ENCODE measurements at places on chromosomes 6 and 20.

GRCh38 chr6:43171707-43172103, 636 bp downstream of the SRF start:
- DNase-seq: no peak

DNA sequence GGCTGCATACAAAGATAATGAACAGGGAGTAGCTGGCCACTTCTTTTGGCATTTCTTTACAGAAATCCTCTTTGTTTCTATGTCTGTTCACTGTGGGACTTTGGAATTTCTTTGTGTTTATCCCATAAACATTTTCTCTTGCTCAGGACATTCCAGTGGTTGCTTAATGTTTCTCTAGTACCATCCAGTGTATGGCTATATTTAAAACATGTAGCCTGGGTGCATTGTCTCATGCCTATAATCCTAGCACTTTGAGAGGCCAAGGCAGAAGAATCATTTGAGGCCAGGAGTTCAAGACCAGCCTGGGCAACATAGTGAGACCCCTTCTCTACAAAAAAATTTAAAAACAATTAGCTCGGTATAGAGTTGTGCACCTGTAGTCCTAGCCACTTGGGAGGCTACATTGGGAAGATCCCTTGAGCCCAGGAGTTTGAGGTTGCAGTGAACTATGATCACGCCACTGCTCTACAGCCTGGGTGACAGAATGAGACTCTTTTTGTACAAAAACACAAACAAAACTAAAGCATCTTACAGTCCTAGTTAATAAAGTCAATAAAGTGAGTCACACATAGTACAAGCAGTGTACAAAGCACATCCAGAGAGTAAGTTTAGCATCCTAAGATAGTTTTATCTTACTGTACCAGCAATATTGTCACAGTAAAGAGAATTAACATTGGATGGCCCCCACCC, 63.3 kb downstream of the ZFAND3 start:
- no peak for DNase-seq

DNA sequence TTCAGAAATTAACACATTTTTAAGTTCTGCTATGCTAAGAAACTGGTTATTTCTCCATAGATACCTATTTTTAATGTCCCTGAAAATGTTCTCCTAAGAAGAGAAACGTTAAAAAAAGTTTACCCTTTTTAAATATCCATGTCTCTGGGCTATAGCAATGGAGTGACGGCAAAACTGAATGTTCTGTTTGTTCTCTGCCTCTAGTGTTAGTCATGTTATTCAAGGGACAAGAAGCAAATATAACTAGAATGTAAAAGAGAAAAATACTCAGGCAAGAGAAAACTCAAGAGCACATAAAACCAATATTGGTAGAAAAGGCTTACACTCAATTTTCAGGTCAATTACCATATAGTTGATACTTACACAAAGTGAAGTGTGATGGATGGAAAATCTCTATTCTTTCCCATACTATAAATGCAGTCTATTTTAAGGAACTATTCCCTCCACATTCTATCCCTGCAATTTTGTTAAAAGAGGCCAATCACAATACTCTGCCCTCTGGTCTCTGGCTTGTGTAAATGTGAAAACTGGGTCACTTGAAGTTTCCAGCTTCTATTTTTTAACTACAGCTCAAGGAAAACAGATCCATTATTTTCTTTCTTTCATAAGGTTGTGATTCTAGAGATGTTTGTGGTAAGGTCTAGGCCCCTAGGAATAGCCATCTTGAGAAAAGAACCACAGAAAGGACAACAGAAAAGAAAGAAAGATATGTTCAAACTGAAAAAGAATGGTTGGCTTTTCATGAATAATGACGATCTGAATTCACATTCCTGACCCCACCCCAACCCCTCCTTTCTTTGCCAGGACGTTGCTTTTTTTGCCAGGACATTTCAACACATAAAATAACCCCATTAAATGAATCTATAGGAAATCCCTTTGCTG, 200.3 kb upstream of the FAM83B start:
- DNase-seq: no peak

GRCh38 chr6:75065523-75065922, 140.3 kb downstream of the COL12A1 start:
- no peak for DNase-seq

- DNase-seq: no peak
Observed at GRCh38 chr6:7939864-7940228, 29.3 kb upstream of the TXNDC5 start.

GRCh38 chr6:160992980-160993314, 1.4 kb downstream of the MAP3K4 start:
- DNase-seq: no peak

- DNase-seq: no peak
Observed at GRCh38 chr20:50015636-50015992, 32.8 kb downstream of the SNAI1 start.

GRCh38 chr6:44132476-44132875, 5.1 kb downstream of the TMEM63B start:
- no peak for DNase-seq

DNA sequence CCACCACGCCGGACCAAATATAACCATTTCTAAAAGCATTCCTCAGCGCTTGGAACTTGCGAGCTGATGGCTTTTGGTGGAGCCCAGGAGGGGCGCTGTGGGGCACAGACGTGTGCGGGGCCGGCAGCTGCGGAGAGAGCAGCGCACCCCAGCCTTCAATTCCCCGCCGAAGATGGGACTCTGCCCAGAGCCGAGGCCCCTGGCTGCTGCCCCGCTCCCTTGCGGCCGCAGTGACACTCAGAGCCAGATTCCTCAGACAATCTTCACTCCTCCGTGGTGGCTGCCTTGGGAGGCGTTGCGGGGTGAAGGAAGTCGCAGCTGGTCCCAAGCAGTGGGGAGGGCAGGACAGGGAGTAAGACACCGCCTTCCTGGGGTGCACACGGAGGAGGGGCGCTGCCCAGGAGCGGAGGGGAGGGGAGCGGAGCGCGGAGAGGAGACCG, 87.7 kb downstream of the TMEM242 start:
- DNase-seq: no peak

DNA sequence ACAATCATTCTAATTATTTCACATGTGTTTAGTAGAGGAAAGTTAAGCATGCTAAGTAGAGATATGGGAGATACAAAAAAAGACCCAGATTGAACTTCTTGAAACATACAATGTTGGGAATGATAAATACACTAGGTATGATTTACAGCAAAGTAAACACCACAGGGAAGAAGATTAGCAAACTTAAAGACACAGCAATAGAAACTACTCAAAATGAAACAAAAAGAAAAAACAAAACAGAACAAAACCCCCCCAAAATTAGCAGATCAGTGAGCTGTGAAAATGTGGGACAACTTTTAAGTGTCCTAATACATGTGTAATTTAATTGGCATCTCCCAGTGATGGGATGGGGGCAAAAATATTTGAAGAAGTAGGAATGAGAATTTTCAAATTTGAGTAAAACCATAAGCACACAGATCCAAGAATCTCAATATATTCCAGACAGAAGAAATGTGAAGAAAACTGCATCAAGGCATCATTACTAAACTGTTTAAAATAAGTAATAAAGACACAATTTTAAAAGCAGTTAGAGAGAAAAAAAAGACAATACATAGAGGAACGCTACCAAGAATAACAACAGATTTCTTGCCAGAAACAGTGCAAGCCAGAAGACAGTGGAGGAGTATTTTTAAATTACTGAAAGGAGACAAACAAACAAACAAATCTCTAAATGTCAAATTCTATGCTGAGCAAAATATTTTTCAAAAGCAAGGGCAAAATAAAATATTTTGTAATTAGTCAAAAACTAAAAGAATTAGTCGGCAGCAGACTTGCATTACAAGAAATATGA, 473.7 kb downstream of the QKI start:
- DNase-seq: no peak

DNA sequence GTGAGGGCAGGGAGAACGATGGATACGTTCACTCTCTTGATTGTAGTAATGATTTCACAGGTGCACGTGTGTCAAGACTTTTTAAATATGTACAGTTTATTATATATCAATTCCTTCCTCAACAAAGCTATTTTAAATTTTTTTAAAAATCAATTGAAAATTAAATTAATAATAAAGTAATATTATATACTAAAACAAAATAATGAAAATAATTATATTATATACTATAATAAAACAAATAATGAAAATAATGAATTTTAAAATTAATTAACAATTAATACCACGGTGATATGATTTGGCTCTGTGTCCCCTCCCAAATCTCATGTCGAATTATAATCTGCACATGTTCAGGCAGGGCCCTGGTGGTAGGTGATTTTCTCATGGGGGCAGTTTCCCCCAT, 42.7 kb downstream of the ADGRF5 start:
- no peak for DNase-seq

DNA sequence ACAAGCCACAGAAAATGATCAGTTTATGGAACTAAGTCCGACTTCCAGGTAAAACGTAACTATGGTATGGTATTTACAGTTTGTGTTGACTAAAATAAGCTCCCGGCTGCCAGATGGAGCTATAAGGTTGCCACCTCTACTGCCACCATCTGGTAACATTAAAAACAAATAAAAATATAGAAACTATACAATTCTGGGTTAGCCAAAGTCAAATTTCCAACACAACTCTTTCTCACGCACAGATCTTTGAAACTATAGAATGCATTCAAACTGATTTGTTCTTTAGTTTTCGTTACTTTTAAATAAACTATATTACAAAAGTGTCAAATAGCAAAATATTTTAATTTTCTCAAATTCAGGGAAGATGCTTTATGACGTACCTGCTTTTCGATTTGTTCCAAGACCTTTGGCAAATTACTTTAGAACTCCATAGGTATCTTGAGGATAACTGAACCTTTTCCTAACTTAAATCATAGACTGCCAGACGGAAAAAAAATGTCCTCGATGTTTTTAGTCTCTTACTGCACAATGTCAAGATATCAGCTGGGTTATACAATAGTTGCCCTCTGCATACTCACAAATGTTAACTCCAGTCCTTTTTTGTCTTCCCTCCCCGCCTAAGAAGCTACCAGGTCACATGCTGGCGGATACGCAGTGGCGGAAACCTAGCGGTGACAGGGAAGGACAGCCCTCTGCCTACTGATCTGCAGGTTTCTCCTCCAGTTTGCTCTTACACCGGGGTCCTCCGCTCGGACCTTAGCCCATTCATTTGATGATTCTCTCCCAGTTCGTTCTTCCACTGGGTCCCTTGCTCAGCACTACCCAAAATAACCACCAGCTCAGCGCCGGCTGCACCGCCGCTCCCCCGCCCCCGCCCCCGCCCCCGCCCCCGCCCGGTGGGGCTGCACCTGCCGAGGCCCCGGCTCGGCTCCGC, 888 bp downstream of the SLC17A5 start:
- no peak for DNase-seq

DNA sequence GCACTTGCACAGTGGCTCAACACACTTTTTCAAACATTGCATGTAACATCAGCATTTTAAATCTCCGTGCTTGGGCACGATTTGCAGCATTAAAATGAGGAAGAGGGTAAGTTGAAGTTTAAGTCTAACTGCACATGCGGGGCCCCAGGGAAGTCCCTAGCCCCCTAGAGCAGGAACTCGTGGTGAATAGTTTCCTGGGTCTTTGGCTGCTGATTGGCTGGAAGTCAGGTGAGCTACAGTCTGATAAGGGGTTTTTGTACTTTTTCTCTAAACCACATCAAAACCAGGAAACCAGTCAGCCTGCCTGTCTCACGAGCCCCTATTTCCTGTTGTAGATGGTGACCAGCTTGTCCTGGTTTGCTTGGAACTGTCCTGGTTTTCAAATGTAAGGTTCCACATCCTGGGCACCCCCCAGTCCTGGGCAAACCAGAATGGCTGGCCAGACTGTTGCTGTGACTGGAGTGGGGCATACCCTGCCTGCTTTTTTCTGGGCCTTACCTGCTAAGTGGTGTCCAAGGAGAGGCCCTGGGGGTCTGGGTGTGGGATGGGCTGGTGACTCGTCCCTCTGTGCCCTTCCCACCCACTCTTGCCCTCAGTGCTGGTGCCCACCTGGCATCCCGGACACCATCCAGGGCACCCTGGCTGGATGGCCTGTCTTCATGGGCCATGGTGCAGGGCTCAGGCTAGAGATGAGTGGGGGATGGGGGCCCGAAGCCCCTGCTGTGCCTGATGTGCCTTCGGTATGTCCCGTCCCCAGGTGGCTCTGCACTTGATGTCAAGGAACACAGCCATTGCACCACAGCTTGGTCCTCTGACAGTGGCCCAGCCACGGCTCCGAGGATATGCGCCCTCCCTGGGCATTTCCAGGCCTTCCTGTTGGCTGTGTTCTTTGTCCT, 31.8 kb downstream of the SUN5 start:
- DNase-seq: no peak

DNA sequence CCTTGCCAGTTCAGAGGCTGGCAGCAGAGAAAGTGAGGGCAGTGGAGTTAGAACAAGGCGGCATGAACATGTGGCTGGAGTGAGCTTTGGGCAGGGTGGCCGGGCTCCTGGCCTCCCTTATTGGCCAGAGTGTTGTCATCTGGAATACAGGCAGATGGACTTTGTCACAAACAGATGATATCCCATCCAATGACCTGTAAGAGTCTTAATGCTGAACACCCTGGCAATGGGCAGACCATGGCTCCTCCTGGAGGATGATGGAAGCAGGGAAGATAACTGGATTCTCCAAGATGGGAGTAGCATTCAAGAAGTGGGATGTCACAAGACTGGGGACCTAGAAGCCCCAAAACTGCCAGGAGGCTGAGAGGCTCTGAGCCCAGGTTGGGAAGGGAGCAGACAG, 242.1 kb downstream of the MAFB start:
- no peak for DNase-seq

DNA sequence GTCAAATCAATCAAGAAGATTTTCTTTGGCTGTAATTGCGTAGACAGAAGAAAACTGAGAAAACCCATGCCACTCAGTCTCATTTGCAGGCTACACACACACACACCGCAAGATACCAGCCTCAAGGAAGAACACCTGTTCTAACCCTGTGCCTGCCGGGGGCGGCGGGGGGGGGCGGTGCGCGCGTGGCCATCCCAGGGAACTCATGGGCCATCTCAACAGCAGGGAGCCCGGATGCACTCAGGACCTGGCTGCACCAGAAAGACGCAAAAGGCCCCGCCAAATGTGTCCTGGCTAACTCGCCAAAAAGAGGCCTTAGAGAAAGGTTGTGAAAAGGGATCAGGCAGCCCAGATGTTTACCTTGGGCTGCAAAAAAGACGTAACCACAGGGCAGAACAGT, 2.1 kb downstream of the B3GAT2 start:
- no peak for DNase-seq

GRCh38 chr6:2744209-2744771, 6.4 kb downstream of the MYLK4 start:
- no peak for DNase-seq

DNA sequence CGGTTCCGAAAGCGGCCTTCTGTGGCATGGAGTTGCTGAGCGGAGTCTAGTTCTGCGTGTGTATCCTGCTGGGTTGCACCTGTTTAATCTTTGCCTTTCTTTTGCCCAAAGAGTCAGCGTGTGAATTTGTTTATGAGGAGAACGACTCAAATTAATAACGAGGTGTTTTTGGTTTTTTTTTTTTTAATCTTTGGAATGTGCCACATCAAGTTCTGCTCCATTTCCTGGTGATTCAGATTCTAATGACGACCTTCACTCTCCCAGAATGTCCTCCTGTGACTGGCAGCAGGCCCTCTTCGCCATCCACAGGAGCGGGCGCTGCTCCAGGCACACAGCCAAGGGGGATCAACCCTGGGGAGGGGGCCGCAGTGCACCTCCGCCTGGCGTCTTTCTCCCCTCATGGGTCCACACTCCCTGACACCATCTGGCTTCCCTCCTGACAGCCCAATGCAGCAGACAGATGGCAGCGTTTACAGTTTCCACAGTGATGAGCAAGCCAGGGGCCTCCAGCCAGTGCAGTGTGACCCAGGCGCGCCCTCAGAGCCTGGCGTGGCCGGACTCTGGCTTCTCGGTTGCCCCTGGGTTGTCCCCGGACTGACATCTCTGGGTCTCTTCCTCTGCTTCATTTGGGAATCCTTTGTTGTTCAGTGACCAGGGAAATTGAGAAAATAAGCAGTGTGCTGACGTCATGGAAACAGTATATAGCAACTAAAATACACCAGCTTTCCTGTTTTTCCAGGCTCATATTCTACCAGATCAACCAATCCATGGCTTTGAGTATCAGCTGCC, 27.5 kb upstream of the AFDN start:
- no peak for DNase-seq

Measured in cortex of kidney (tissue), 1 donor.